ENCODE measurements at places on chromosomes 1 and 21. TPM values are rescaled to one million over a fixed set of nuclear protein-coding genes. Genes with fewer than 3 reads are reported as not detected.

Gene FCAMR
- total RNA-seq, result 0.14 TPM

Gene VANGL1
- 1.6 TPM for total RNA-seq

Gene UBE2U
- total RNA-seq, result not detected

Gene FMO5
- 0.30 TPM for total RNA-seq

Gene SELENBP1
- total RNA-seq, result not detected

Gene ADGRL4
- total RNA-seq, result not detected

GRCh38 chr1:17233675-17234320 lies 15.1 kb upstream of the PADI3 start:
- DNase-seq, result peak; percentile 96

GRCh38 chr1:85090225-85090624 lies 41.9 kb upstream of the MCOLN3 start:
- no peak for DNase-seq

GRCh38 chr1:248471154-248471553 lies 2.0 kb upstream of the OR2T3 start:
- no peak for DNase-seq

- DNase-seq, result no peak
Observed at GRCh38 chr1:246434335-246434734, 72.7 kb downstream of the SMYD3 start.

DNA sequence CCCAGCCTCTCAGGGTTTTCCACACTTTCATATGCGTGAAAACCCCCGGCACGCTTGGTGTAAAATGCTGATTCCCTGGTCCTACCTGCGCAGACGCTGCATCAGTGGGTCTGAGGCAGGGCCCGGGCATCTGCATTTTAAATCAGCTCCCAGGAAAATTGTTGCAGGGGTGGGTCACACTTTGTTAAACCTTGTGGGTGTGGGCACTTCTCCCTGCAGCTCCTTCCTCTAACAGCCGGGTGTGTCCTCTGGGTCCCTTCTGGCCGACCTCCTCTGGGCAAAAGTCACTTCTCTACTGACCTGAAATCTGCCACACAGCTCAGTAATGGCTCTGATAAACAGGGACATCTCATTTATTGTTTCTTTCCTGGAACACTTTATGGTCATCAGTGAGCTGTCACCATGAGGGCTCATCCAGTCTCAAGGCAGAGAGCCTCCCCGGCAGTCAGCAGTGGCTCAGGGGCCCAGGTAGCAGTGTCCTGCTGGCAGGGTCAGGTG lies 52.8 kb upstream of the TMPRSS2 start:
- no peak for DNase-seq

DNA sequence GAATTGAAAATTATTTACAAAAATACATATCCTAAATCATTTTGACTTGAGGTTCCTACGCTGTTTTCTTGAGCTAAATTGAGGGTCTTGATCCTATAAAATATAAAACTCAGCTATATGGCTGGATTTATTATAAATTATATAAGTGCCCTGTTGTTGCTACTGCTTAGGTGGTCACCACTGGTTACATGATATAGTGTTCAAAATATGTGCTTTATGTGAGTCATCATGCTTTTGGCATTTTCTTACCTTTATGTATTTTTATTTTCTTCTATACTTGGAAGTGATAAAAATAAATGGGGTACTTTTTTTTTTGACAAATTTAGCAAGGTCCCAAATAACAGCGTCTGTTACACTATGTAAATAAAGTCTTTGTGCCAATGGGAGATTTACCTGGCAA lies 31.1 kb upstream of the PTPRC start:
- no peak for DNase-seq

DNA sequence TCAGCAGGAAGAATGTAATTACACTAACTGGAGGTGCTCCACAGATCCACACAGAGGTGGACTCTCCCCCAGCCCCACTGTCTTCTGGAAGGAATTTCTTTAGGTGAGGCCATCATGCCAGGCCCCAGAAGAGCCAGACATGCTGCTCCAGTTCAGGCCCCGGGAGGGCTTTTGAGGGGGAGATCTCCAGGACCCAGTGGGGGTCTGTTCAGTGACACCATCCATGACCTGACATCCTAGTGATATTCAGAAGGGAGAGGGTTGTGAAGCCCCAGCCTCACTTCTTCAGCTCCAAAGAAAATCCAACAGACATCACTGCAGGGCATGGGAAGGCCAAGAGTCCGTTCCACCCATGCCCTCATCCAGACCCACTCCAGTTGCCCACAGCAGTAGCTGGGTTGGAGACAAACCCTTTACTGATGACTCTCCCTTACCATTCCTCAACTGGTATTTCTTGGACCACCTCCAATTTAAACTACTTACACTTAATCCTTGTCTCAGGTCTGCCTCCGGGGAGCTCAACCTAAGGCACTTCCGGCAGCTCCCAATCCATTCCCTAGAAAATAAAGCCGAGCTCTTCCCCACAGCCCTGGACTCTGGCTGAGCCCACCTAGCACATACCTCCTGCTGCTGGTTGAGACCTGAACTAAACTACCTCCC lies 39.2 kb downstream of the CSMD2 start:
- DNase-seq, result no peak

DNA sequence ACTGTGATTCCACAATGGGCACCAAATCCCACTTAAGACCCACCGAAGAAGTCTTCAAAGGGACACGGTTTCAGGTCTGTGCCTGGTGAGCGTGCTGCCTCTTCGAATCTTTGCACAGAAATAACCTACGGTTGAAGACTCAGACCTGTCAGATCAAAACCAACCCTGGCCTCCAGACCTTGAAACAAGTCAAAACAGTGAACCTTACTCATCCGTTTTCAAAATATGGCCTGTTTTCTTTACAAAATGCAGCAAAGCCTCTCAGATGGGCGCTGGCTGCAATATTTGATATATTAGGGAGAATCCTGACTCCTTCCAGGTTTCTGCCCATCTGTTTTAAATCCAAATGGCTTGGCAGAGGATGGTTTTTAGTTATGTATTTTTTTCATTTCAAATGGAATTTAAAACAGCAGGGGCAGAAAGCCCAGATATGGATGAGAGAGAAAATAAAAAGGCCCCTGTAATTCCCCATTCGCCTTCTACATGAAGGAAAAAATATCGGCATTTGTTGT lies 14.0 kb downstream of the JUN start:
- no peak for DNase-seq

DNA sequence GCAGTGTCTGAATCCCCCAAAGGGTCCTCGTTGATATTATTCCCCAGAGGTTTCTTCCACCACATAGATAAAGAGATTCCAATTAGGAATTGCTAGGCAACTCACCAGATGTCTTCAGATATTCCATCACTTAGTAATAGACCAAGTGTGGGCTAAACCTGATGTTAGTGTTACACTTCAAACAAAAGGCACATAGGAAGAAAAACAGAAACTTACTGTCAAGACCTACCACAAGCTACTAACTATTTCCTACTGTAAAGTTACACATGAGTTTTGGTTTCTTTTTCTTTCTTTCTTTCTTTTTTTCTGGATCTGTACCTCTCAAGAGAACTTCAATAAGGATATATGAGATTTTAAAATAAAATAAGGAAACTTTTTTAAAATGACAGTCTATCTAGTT lies 879.1 kb upstream of the NEGR1 start:
- DNase-seq, result no peak

- DNase-seq, result no peak
Observed at GRCh38 chr1:10834770-10835412, 38.4 kb upstream of the CASZ1 start.

GRCh38 chr1:31007462-31007991 lies 58.0 kb downstream of the PUM1 start:
- peak; percentile 59 for DNase-seq

- DNase-seq, result no peak
Observed at GRCh38 chr1:107785496-107786202, 179.3 kb downstream of the VAV3 start.

GRCh38 chr1:213017447-213018273 lies 2.0 kb upstream of the ANGEL2 start:
- no peak for DNase-seq
